ENCODE measurements at places on chromosomes 12 and 14.

DNA sequence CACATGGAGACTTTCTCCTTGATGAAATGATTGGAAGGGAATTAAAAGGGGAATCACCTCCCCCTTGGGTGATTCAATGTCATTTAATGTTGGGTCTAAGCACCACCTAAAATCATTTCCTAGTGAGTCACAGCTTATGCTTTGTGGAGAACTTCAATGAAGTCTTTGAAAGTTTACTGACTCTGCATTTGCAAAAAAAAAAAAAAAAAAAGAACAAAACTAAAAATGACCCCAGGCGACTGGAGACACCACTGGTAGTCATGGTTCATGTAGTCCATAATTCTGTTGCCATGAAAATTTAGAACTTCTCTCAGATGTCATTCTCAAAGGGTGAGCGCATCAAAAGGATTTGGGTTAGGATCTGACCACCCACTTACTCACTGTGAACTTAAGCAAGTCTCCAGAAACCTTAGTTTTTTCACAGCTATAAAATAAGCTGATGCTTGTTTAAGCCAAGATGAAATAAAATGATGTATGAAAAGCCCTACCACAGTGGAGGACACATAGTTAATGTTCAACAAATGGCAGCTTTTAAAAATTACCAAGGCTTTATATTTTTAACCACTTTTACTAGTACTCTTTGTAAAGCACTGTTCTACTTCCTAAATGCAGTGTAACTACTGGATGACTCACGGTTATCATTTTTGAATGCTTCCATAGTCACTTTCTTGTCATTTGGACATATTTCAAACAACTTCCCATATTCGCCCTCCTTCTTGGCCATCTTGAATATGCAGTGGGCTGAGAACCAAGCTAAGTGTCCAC is 18.1 kb upstream of the KSR2 start:
- no peak for DNase-seq

DNA sequence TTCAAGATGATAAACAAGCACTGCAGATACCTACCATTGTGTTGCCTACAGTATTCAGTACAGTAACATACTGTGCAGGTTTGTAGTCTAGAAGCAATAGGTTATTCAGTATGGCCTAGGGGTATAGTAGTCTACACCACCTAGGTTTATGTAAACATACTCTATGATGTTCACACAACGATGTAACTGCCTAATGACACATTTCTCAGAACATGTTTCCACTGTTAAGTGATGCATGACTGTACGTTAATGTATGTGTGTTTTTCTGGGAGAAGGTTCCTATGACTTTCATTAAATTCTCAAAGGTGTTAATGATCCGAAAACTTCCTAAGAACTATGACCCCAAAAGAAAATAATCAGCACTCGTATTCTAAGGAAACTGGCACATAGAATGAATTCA is 20.9 kb upstream of the CALM1 start:
- no peak for DNase-seq

DNA sequence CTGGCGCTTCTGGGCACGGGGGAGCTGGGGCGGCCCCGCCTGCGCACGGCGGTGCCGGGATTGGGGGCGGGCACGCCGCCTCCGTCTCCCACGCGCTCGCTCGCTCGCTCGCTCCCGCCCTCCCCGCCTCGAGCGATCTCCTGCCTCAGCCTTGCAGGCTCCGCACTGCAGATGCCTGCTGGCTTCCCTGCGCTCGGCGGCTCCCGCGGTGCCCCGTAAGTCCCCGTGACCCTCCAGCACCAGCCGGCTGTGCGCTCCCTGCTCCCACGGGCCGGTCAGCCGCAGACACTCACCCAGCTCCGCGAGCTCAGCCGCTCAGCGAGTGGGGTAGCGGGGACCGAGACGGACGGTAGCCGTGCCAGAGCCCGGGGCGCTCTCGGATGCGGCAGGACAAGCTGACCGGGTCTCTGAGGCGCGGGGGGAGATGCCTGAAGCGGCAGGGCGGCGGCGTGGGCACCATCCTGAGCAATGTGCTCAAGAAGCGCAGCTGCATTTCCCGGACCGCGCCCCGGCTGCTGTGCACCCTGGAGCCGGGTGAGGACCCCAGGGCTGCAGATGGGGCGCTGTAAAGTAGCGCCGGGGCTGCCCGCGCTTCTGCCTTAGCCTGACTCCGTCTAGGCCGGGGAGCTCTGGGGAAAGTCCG is at the start of gene TBC1D30:
TSS of gene TBC1D30 (plus strand) at position 148 of the 643 bp plus-strand sequence. CDS start at position 381, 233 bp downstream.
- no peak for DNase-seq

DNA sequence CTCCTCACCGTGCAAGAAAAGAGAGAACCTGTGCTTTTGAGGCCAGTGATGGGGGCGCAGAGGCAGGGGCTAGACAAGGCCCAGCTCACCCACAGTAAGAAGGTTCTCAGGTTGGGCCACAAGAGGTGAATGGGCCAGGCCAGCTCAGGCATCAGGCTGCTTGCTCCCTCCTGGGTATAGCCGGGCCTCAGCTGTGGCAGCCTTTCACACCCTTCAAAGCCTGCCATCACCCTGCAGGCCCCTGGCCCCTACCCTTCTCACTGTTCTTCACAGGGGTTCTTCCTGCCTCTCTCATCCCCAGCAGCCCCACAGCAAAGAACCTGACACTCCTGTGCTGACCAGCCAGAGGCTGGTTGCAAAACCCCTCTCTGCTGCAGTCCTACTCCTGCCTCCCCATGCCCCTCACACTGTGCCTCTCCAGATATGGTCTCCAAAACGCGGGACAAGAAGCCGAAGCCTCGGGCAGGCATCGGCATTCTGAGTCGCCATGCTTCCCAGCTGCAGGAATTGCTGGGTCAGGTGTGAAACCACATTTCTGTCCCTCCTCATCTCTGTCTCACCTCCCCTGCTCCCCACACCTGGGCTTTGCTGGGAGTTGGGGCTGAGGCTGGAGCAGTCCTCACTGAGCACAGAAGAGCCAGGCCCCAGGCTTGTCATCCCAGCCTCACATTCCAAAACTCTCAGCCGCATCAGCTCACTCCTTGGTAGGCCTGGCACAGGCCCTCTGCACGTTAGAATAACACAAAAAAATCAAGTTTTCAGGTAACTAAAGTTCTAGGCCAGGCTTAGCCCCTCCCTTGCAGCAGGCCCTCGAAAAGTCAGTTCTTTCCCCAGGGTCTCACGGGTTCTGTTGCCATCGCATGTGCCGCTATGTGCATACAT is 6.9 kb upstream of the FAIM2 start:
- no peak for DNase-seq

DNA sequence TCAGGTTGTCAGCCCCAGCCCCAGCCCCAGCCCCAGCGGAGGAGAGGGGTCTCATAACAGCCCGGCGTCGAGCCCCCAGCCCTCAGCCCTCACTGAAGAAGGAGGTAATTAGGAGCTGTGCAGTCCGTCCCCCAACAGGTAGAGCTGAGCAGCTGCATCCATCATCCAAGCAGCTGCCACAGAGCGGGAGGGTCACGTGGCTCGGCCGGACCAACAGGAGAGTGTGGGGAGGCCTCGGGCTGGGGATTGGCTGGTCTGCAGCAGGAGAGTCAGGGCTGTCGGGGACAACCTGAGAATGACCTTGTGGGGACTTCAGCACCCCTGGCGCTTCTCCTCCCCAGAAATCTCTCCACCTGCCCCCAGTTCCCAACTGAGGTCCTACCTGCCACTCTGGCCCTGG is 29.6 kb downstream of the SMUG1 start:
- DNase-seq, result no peak

GRCh38 chr12:51954561-51955361 is 3.3 kb downstream of the ACVR1B start:
- no peak for DNase-seq
